ELR (cell line): ENCODE measurements at places on chromosomes 4 and X.

DNA sequence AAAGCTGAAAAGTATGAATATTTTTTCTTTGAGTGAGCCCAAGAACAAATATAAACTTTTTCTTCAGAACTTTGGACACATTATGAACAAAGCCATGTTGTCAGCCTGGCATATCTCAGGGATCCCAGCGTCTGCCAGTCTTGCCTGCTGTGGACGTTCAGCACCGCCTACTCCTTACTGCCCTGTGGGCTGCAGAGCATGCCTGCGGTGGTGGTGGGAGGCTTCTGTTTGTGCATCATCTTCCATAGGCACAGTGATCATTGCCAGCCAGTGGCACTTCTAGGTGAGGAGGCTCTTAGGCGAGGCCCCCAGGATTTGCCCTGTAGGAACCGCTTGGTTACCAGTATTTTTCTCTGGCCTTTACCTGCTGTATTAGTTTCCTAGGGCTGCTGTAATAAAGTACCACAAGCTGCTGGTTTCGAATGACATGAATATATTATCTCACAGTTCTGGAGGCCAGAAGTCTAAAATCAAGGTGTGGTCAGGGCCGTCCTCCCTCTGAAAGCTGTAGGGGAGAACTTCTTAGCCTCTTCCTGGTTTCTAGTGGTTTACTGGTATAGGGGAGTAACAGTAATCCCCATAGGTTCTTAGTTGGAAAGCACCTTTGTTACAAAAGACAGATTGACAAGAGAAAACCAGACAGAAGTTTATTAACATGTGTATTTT, 15.4 kb downstream of the ANXA3 start:
- DNase-seq: no peak

GRCh38 chr4:8917868-8918783, 46.5 kb upstream of the HMX1 start:
- DNase-seq: peak; percentile 39

DNA sequence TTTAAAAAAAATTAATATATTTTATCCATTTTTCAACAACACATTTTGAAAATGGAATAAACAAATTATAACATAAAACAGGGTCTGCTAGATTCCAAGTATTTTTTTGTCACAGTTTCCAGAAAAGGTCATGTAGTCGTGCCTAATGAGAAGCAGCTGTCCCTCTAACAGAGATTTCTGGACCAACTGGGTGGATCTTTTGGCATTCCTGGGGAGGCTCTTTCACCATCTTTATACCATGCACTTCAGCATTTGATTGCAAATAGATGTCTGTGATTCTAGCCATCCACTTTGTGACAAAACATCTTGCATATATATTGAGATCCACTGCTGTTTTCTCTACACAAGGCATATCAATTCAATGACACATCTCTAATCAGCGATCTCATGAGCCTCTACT, 210.7 kb upstream of the LDB2 start:
- DNase-seq: no peak

DNA sequence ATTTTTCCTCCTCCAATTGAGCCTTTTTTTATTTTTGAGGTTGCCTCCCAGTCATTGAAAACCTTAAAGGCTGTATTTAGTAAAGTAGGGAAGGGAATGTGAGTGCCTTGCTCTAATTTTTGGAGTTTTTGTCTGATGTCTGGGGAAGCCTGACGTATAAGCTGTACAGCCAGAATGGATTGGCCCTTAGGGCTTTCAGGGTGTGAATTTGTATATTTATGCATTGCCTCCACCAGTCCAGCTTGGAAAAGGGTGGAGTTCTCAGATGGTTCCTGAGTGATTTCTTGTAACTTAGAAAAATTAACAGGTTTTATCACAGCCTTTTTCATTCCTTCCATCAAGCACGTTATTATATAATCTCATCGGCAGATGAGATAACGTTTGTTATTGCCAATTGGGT, 8.6 kb upstream of the IL9R start:
- no peak for DNase-seq

DNA sequence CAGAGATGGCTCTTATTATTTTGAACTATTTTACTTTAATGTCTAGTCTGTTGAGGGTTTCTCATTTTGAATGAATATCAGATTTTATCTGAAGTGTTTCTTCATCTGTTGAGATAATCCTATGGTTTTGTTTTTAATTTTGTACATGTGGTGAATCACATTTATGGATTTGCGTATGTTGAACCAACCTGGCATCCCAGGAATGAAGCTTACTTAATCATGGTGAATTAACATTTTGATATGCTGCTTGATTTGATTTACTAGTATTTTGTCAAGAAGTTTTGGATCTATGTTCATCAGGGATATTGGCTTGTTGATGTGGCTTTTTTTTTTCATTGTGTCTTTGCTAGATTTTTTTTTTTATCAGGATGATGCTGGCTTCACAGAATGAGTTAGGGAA, 2390.9 kb downstream of the PCDH7 start:
- DNase-seq: peak; percentile 20
